ENCODE measurements at places on chromosomes 1 and 21. TPM values are rescaled to one million over a fixed set of nuclear protein-coding genes. Genes with fewer than 3 reads are reported as not detected.

GRCh38 chr1:63319046-63320021, 3.0 kb upstream of the FOXD3 start:
- peak; percentile 60 for DNase-seq

GRCh38 chr21:42343101-42343500, 7.7 kb downstream of the TFF2 start:
- DNase-seq = no peak

GRCh38 chr1:185267301-185267700, 49.7 kb downstream of the IVNS1ABP start:
- no peak for DNase-seq

GRCh38 chr1:45953934-45954847, 150.8 kb downstream of the MAST2 start:
- no peak for DNase-seq

DNA sequence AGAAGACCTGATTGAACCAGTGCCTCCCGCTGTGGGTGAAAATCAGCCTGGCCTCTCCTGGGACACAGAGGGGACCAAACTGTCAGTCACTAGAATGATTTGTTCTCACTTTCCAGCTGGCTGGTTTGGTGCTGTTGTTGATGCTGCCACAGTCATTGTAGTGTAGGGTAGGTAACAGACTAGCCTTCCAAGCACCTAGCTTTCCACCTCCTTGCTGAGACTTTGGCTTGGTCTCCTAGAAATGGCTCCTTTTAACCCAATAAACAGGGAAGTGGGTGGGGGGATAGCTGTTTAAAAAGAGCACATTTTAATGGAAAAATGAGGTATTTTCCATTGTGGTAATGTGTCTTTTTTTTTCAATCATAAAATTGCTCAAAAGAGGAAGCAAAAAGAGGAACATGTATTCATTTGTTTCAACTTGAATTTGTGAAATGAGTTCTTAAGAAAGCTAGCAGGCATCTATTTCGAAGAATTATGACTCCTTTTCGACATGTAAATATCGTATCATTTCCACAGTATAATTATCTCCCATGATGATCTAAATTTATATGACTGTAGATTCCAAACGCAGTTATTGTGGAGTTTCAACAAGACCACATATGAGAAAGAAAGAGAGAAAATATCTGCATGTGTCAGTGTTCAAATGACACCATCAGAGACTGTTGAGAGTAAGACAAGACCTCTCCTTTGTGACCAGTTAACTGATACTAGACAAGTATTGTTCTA, 190.1 kb downstream of the HLX start:
- no peak for DNase-seq

DNA sequence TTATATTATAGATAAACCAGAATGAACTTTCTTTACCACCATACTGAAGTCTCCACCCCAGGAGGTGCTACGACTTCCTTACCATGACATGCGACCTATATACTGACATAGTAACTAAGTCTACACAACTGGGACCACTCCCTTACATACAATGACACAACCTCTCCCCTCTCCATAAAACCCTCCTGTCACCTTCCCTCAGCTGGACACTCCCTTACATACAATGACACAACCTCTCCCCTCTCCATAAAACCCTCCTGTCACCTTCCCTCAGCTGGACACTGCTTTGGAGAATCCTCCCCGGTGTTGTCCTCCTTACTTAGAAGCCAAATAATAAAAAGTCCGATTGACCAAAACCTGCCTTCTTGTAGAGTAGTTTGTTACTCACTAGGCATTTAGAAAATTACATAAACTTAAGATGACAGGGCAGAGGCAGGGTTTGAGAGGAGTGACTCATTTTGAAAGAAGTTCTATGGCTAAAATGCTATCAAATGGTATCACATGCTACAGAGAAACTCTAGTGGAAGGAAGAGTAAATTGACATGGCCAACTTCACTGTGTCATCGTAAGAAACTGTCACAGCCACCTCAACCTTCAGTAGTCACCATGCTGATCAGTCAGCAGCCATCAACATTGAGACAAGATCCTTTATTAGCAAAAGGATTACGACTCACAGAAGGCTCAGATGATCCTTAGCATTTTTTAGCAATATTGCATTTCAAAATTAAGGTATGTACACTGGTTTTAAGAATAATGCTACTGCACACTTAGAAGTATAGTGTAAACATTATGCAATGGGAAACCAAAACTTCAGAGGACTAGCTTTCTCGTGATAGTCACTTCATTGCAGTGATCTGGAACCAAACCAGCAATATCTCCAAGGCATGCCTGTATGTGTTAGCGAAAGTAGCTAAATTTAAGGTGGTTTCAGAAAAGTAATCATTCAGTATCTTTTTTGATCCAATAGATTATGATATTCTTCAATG, 56.4 kb downstream of the AHCTF1 start:
- no peak for DNase-seq

GRCh38 chr1:52702886-52703787, 5.0 kb upstream of the COA7 start:
- peak; percentile 94 for DNase-seq

DNA sequence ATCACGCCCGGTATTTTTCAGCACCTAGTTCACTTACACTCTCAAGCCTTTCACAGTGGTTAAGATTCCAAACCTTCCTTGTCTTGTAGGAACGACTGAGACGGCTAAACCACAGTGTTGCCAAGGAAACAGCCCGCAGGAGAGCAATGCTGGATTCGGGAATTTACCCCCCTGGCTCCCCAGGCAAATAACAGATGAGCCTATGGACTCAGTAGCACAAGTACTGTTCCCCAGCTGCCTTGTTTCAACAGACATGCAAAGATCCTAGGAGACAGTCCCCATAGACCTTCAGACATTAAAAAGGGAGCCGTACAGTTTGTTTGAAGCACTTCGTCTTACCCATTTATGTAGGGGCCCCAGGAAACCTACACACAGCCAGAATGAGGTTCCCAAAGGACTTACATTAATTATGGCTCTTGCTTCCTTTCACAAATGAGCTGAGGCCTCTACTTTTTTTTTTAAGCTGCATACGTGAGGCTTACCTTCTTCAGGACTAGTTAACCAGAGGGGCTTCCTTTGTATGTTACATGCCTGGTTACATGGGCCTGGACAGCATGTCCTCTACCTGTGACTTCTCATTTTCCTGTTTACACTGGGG, 2.7 kb downstream of the SNAPIN start:
- DNase-seq = no peak

DNA sequence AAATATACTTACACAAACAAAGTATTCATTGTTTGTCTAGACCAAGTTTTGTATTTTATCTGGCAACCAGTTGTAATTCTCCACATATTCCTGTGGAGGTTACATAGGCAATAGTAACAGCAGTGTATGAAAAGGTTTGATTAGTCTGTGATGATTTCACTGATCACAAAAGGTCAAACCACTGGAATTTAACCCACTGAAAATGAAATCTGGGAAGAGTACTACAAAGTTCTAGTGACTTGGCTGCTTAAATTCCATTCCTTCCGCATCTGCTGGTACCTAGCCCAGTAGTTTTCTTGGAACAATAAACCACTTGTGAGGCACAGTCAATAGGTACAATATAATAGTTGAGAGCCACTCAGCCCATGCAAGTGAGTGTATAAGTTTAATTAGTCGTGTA, 205.4 kb downstream of the NFIA start:
- no peak for DNase-seq

DNA sequence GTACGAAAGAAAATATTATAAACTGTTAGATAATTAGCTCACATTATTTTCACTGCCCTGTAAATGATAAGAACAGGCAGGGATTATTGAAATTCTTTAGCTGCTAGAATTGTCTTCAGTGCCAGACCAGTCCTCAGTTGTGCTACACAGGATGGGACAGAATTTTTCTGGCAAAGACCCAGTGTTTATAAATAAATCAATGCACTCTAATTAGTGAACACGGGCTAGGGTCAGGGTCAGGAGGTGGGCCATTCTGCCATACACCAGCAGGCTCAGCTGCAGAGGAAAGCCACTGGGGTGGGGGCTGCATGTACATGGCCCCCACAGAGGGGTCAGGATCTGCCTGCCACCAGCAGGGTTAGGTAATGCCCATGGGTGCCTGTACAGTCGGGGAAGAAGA, 6.4 kb downstream of the BCAR3 start:
- no peak for DNase-seq

DNA sequence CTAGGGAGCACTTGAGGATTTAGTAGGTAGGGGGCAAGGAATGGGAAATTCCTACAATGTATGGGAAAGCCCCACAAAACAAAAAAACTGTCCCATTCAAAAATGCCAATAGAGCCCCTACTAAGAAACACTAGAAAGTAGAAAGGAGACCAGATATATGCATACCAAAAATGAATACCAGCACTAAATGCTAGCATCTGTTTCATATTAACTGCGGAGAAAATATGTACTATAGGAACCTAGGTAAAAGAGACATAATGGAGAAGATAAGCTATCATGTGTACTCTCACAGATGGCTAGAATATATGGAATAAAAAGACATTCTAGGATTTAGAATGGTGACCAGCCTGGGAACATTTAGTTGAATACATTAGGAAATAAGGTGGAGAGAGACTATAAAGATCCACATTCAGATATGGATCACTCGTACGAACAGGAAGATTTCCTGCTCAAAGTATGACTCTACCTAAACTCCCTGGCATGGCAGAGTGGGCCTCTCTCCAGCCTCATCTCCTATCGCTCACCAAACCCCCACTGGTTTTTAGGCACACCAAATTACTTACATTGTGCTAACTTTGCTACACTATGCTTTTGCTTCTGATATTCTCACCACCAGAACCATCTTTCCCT, 18.3 kb downstream of the ZNHIT6 start:
- DNase-seq = no peak

DNA sequence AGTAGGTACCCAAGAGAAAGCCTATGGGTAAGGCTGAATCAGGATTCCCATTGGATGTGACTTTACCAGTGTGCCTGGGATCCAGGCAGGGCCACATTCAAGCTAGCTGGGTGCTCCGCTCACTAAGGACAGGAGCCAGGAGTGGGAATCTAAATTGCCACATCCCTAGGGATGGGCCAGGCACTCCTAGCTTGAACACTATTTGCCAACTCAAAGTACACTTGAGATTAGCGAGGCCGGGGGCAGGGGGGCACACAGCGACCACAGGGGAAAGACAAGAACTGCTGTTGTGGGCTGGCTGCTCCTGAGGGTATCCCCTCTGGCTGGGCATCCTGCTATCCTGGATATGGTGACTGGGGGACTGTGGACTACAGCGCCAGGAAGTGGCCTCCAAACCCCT, 4.3 kb downstream of the SLC45A3 start:
- no peak for DNase-seq

DNA sequence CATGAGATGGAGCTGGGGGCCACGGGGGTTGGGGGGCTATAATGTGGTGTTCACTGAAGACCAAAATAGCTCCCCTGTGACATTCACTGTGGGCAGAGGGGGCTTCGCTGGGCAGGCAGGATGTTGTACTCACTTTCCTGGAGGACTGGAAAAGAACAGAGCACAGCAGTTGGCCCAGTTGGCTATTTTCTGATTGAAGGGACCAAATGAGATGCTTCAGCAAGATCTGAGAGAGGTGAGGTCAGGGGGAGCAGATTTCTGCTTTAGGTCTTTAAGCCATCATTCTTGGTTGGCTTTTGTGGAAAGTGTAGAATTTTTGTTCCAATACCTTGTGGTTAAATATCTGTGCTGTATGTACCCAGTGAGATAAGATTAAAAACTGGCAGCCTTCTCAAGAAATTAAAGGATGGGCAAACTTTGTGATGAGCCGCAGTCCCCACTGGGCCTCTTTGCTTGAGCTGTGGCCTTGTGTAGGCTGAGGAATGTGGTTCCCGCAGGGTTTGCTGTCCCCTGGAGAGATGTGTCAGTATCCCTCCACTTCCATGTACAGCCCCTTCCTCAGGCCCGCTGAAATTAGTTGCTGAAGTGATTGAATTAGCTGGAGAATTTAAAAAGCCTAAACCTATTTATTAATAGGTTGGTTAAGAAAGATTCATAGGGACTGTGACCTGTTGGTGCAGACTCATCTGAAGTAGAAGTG, 80.7 kb downstream of the ATP5PO start:
- DNase-seq = no peak

DNA sequence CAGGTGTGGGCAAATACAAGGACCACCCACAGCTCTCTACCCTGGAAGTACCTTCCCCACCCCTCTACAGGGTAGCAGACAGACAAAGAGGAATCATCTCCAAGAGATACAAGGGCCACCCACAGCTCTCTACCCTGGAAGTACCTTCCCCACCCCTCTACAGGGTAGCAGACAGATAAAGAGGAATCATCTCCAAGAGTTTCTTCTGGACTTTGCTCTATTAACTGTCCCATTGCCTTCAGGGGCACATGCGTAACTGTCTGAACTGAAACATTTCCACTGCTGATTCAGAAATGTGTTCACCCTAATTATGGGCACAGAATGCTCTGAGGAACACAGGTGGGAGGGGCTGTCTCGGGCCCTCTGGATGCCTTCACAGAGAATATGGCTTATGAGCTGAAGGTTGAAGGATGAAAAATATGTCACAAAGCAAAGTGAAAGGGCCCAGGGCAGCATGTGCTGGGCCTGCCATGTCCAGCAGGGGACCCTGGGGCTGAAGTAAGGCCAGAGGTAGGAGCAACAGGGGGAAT, 43.9 kb downstream of the ZNF281 start:
- no peak for DNase-seq

DNA sequence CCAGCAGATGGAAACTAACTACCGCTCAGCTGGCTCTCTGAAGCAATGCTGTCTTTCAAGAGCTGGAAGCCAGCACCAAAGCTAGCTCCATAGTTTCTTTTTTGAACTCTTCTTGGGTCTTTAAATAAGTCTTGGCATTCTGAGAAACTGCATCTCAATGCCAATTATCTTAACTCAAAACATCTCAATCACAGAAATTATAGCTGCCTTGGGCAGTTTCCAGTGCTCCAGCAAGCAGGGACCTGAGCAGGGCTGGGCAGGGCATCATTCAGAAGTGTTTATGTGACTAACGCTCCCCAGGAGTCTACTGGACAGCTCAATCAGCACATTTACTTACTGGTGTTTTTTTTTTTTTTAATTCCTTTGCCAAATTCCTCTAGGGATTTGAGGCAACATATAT, 18.3 kb upstream of the PADI4 start:
- DNase-seq = no peak

- DNase-seq = no peak
Observed at GRCh38 chr1:167175901-167176300, 44.8 kb upstream of the POU2F1 start.

DNA sequence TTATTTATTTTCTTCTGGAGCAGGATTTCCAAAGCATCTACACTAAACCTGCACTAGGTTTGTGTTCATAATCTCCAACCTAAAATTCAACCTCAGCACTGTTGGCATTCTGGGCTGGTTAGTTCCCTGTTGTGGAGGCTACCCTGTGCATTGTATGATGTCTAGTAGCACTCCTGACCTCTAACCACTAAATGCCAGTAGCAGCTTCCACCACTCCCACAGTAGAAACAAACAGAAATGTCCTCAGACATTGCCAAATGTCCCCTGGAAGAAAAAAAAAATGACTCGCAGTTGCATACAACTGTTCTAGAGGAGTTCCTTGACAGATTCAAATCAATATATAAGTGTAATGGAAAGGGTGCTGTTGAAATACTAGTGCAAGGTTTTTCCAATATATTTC, 18.9 kb downstream of the GRIK1 start:
- DNase-seq = no peak

The RBBP5 gene
- polyA plus RNA-seq = 23.3 TPM

The RIPPLY3 gene
- 68.7 TPM for polyA plus RNA-seq

The FAM177B gene
- polyA plus RNA-seq = not detected

The FNDC10 gene
- 21.7 TPM for polyA plus RNA-seq

The CYP4Z1 gene
- polyA plus RNA-seq = not detected

The CNTN2 gene
- 114 TPM for polyA plus RNA-seq

The UMODL1 gene
- 3.3 TPM for polyA plus RNA-seq

The PTCH2 gene
- polyA plus RNA-seq = 0.71 TPM

The ZNF669 gene
- polyA plus RNA-seq = 10.7 TPM

The GBP7 gene
- polyA plus RNA-seq = not detected

The UBXN10 gene
- 1.4 TPM for polyA plus RNA-seq
